Smooth muscle cell of the brain vasculature (primary cell): ENCODE measurements at places on chromosomes 12 and 14.

DNA sequence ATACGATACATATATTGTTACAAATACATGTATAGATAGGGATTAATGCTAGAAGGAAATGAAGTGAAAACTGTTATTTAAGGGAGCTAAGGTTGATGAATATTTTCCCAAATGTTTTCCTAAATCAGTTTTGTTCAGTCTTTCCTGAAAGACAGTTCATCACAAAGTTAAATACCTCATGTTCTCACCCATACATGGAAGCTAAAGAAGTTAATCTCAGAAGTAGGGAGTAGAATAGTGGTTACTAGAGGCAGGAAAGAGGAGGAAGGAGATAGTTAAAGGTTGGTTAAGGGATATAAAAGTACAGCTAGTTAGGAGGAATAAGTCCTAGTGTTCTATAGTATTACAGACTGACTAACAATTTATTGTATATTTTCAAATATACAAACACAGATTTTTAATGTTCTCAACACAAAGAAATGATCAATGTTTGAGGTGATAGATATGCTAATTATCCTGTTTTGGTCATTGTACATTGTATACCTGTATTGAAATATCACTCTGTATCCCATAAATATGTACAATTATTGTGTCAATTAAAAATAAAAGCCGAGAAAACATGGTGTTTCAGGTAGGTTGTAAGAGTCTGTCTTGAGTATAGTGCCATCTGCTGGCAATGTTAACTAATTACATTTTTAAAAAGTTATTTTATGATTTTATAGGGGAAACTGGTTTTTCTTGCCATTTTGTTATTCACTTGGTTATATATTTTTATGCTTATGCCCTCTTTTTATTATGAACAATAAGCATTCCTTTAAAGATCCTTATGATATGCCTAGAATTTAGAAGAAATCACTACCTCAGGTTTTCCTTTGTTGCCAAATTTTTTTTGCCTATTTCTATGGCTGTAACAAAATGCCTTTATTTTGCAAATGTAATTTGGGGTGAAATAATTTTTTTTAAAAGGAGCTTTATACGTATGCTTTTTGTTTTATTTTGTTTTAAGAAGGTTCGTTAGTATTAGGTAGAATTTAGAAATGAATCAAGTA, 26.9 kb downstream of the ZDHHC17 start:
- no peak for DNase-seq

DNA sequence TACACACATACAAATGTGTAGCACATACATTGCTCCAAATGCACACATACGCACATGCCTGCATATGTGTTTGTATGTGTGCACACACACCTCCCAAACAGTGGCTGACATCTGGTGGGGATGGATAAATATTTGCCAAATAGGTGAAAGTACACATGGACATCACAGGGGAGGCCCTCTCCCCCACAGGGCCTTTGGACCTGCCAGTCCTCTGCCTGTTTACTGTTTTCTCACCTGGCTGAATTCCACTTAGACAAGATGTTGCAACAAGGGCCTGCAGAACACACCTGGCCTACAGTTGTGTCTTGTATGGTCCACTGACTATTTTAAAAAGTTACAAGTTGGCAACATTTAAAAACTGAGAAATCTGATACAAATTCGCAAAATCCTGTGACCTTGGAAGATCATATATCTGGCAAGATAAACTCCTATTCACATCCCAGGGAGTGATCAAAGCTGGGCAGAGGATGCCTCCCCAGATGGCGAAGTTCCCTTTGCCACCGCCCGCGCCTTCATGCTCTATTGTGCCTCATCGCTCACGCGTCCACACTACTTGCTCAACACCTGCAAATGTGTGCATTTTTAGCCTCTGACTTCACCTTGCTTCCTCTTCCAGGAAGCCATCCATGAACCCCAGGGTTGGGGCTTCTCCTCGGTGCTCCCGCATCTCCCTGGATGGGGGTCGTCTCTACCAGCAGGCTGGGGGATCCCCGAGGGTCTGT, 118.4 kb upstream of the FZD10 start:
- DNase-seq = no peak

GRCh38 chr12:513446-513845, 53.7 kb downstream of the B4GALNT3 start:
- DNase-seq = no peak

DNA sequence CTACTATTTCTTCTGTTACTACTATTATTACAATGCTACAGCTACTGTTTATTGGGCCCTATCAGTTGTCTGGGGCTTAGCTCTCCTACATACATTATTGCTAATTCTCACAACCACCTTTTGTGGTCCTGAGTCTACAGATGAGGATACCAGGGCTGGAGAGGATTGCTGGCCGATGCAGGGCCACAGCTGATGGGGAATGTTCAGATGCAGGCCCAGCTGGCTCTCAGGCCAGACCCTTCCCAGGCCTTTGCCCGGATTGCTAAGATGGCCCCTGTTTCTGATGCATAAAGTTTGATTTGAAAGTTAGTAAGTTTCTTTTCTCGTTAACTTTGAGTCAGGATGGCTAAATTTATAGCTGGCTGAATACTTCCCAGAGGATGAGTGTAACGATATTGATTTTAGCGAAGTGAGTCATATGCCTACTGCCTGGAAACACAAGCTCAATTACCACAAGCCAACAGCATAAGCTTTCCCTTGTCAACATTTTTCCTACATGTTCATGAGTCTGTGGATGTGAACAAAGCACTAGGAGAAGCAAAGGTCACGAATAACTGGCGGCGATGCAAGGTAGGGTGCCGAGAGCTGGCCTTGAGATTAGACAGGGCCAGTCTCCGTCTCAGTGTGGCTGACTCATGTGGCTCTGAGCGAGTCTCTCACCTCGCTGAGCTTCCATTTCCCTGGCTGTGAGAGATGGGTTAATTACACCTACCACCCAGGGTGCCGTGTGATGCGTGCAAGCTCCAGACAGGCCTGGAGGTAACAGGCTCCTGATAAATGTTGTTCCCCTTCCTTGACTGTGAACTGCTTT, 111.0 kb downstream of the BEGAIN start:
- peak; percentile 94 for DNase-seq

DNA sequence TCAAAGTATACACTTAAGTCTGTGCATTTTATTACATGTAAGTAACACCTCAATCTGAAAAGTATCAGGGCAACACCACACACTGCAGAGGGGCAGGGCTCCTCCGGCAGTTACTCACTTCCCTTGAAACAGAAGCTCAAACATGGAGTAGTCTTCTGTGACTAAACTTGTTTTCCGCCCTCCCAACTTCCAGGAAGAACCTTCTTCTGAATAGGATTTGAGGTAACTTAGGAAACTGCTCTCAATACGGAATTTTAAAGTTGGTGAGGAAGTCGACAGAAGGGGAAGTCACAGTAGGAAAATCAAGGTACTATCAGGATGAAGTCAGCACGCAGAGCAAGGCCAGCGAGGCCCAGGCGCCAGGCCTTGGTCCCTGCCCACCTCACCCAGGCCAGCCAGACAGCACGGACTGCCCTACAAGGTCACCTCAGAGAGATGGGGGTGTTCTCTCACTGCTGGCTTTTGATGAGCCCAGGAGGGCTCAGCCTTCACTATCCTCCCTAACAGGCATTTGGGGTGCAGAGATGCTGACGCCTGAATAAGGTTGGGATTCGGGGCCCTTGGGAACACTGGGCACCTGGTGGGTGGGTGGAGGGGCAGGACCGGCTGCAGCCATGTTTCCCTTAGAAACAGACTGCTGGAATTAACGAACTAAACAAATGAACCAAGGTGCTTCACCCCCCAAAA, 5.8 kb downstream of the ANKRD9 start:
- no peak for DNase-seq

DNA sequence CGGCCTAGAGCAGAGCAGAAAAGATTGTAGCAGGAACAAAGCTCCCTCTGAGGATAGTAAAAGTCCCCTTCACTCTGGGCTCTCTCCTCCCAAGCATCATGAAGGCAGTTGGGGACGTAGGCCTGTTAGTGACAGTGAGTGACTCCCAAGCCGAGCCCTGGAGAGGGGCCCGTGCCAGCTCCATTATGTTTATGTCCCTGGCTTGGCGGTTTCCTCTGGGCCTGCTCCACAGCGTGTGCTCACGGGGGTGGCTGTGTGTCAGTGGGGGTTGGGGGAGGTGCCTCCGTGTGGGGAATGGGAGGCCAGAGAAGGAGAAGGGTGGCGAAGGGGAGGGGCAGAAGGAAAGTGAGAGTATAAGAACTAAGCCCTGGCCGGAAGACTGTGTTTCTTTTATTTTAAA, 170.0 kb upstream of the VASH1 start:
- no peak for DNase-seq

- DNase-seq = no peak
Measured at GRCh38 chr14:99063620-99064225, 208.3 kb downstream of the BCL11B start.

GRCh38 chr12:104695453-104696148, 238.9 kb downstream of the CHST11 start:
- DNase-seq = peak; percentile 96

- no peak for DNase-seq
Measured at GRCh38 chr14:77870646-77871045, 70.7 kb downstream of the ADCK1 start.

GRCh38 chr14:92525322-92526095, 11.9 kb downstream of the RIN3 start:
- DNase-seq = no peak

DNA sequence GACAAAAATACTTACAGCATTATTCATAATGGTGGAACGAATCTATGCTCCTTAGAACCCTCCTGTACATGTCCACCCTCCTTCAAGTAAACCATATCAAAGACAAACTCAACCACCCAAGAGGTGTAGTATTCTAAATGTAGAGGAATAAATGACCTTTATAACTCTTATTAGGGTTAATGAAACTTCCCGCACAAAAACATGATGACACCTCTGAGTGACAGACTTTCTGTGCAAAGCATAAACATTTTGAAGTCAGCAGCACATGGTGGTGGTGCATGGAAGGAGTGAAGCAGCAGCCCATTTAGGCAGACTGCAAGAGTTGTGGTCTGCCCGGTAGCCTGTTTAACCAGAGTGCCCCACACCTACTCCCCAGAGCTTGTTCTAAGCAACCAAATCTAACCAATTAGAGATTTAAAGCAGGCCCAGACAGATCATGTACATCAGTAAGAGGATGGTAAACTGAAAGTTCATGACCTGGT, 615 bp upstream of the ASB8 start:
- DNase-seq = no peak

DNA sequence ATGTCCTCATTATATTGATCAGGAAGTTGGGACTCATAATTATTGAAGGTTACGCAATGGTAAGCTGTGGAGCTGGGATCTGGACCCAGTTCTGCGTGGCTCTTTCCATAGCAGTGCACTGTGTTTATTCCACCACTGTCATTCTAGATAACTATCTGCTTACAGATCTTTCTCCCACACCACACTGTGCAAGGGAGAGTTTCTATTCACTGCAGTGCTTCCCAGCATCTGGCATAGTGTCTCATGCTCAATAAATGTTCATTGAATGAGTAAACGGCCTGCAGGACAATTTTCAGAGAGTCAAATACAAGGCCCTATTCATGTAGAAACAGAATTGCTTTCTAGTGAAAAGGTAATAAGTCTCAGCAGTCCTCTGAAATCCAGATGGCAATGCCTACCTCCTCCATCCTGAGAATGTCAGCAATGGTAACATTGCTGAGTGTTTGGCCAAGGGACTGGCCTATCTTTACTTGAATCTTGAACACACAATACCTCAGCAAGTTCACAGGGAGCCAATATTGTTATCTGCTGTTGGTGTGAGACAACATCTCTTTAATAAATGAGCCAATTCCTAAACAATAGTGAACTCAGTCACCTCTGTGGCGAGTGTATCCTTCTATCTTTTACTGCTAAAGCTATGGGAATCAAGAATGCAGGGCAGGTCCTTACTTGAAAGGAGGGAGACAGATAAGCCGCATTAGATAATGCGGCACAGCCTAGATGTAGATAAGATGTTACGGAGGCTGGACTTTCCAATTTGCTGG, 332.4 kb upstream of the PRICKLE1 start:
- no peak for DNase-seq

DNA sequence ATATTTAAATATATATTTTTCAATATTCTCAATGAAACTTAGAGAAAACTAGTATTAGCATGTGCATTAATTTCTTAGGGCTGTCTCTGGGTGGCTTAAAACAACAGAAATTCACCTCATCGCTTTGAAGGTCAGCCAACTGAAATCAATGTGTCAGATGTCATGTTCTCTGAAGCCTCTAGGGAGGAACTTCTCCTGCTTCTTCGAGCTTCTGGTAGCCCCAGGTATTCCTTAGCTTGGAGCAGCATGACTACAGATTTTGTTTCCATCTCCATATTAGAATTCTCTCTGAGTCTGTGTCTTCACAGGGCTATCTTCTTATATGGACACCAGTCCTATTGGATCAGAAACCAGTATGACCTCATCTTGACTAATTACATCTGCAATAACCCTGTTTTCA, 221.5 kb downstream of the PDZRN4 start:
- DNase-seq = no peak

- no peak for DNase-seq
Measured at GRCh38 chr14:90235179-90235976, 21.0 kb upstream of the PSMC1 start.

DNA sequence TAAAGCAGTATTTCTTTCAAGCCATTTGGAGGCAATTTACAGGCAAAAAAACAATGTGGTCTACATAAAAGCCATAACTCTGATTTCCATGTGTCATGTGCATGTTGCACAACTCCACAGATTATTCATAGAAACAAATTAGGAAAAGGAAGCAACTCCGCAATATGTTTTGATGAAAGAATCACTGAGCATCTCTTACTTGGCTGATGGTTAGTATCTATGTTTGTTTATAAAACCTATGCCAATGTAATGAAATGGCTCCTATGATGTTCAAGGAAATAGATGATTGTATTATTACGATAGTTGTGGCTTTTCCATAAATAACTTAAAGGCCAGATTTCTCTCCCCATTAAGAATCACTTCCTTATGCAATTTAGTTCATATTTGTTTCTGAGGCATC, 373.7 kb downstream of the CCDC91 start:
- DNase-seq = no peak

DNA sequence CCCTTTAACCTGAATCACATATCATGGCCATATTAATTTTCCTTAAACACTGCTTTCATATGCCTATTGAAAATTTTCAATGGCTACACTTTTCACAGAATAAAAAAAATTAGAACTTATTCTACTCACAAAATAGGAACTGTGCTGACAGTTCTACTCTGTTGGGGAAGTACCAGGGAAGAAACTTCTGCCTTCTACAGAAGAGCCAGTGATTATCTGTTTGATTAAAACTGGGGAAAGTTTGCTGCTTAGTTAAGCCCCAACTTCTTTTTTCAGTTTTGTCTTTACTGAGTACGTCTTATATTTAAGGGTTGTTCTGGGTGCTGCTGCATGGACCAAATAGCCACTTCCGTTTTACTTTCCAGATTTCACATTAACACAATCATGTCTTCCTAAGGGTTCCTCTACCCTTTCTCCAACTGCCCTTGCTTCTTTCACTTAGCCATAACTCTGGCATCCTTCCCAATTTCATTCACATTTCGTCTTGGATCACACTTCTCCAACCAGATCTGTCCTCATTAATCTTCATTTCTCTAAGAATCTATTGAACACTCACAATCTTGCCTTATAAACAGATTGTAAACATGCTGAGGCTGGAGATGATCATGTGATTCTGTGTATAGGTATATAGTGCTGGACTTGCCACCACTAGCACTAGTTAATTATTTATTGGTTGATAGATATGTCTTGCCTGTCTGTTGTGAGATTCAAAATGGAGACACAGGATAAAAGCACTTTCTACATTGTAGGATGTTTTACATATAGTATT, 1.9 kb upstream of the SEL1L start:
- DNase-seq = no peak

GRCh38 chr14:100297320-100298300, 8.6 kb downstream of the SLC25A29 start:
- DNase-seq = no peak

- no peak for DNase-seq
Measured at GRCh38 chr12:12883369-12884001, 7.9 kb upstream of the GPRC5A start.

GRCh38 chr12:88241862-88242570, 99.9 kb downstream of the TMTC3 start:
- peak; percentile 35 for DNase-seq
